ENCODE measurements at places on chromosomes 11 and 22. TPM values are rescaled to one million over a fixed set of nuclear protein-coding genes. Genes with fewer than 3 reads are reported as not detected.

OR9G1 gene
- total RNA-seq = not detected

DGCR6 gene
- 3.2 TPM for total RNA-seq

DESI1 gene
- total RNA-seq = 10.2 TPM

P4HA3 gene
- total RNA-seq = 0.79 TPM

KRTAP5-9 gene
- not detected for total RNA-seq

SCGB1D2 gene
- total RNA-seq = not detected

NRIP3 gene
- total RNA-seq = 0.39 TPM

APOL5 gene
- 0.69 TPM for total RNA-seq

OR4D5 gene
- not detected for total RNA-seq

VSIG2 gene
- 0.20 TPM for total RNA-seq

CRYBA4 gene
- not detected for total RNA-seq
